ENCODE measurements at places on chromosomes 7 and 10. TPM values are rescaled to one million over a fixed set of nuclear protein-coding genes. Genes with fewer than 3 reads are reported as not detected.
A peak's percentile ranks its signal among the peaks of the same experiment; 100 is the strongest.

CALHM1 gene
- not detected for total RNA-seq

- DNase-seq: no peak
Measured at GRCh38 chr7:139876622-139877283, 47.7 kb downstream of the TBXAS1 start.

GRCh38 chr7:12323415-12323814 is 80.2 kb downstream of the VWDE start:
- DNase-seq: no peak

GRCh38 chr10:646118-646524 is 43.3 kb downstream of the DIP2C start:
- DNase-seq: no peak

GRCh38 chr10:128958834-128959690 is 508.0 kb upstream of the MGMT start:
- no peak for DNase-seq

- DNase-seq: no peak
Measured at GRCh38 chr7:48563334-48563733, 361.0 kb upstream of the CDC14C start.

- DNase-seq: no peak
Measured at GRCh38 chr10:104054430-104054829, 31.2 kb downstream of the COL17A1 start.

- DNase-seq: peak; percentile 25
Measured at GRCh38 chr7:8295638-8296361, 33.8 kb upstream of the ICA1 start.

DNA sequence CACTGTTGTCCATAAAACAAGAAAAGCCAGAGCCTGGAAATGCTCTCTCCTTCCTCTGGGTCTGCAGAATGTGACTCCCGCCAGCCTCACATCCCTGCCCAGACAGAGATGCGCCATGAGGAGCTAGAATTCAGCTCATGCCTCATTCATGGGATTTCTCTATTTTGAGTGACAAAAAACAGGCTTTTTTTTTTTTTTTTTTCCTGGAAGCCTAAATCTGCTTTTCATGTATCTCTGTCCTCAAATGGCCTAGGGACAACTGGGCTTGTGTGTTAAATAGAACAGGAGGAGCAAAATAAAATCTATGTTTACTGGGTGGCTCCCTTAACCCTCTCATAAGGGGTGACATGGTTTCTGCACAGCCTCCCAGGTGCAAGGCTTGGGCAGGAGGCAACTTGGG is 679.7 kb upstream of the AUTS2 start:
- DNase-seq: no peak

DNA sequence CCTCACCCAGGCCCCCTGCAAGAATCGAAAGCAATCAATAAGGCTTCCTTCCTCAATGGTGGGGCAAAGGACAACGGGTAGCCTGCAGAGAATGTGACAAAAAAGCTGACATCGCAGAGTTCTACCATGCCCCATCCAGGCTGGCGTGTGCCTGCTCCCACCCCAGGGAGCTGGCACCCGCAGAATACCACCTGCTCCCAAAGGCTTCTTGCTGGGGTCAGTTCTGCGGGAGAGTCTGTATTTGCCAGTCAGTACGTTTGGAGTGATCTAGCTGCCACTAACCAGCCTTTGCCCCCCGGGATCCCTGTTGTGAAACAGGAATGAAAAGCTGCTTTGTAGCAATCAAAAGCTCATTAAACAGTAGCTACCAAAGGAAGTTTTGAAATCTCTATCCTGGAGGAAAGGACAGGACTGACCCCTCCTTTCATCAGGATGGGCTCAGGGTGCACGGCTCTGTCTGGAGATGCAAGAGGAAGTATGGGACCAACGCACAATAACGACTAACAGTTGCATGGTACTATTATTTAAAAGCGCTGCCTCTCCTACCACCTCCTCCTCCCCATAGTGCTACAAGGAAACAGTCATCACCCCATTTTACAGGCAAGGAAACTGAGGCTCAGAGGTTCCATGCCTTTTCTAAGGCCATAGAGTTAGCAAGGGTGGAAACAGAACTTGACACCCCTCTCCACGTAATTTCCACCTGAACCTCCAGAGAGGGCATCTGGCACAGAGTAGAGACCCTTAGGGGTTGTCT is 67.0 kb downstream of the FGFR2 start:
- DNase-seq: no peak

CUBN gene
- 0.43 TPM for total RNA-seq

GRCh38 chr7:92665926-92666325 is 75.7 kb upstream of the FAM133B start:
- no peak for DNase-seq

TRIM50 gene
- not detected for total RNA-seq

ANLN gene
- 52.5 TPM for total RNA-seq

- no peak for DNase-seq
Measured at GRCh38 chr7:24438232-24438631, 135.0 kb upstream of the PALS2 start.

GRCh38 chr7:82142263-82142864 is 301.2 kb downstream of the CACNA2D1 start:
- DNase-seq: no peak

DNA sequence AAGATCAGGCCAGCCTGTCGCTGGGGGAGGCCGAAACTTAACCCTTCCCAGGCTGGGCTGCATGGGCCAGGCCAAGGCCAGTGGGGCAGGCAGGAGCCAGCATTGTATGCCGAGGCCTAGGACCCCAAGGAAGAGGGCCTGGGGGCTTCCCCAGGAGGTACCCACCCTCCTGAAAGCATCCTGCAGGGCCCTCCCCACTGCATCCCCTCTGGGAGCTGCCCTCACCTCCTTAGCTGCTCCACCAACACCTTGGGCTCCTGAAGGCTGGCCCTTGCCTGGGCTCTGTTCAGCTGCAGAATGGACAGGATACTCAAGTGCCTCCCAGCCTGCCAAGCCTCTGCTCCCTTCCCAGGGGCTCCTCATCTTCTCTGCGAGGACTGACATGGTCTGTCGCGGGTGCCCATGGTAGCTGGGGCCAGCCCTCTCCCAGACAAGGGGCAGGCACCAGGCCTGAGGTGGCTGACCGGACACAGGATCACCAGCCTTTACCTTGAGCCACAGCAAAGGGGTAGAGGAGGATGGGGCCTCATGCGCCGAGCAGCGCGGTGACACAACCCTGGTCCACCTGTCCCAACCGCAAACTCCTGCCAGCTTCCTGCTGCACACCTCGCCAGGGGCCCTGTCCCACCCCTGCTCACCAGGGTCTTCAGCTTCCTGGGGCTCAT is 94.2 kb downstream of the MICALL2 start:
- DNase-seq: no peak

GRCh38 chr10:132922872-132923271 is 19.5 kb downstream of the CFAP46 start:
- DNase-seq: no peak

DNA sequence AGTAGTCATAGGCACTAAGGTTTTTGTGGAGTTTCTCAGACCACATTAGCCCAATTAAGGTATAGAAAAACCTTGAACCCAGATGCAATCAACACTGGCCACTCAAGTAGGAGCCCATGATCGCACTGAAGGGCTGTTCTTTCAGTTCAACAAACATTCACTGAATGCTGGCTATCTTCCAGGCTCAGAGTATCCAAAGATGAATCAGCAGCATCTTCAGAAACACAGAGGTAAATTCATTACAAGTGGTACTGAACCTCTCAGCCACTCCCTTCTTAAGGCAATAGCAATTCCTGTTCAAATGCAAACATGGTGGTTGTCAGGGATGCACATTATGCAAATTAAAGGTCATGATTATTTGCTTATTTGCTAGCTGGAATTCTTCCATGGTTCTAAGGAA is 17.1 kb downstream of the KCNK18 start:
- DNase-seq: no peak

DNA sequence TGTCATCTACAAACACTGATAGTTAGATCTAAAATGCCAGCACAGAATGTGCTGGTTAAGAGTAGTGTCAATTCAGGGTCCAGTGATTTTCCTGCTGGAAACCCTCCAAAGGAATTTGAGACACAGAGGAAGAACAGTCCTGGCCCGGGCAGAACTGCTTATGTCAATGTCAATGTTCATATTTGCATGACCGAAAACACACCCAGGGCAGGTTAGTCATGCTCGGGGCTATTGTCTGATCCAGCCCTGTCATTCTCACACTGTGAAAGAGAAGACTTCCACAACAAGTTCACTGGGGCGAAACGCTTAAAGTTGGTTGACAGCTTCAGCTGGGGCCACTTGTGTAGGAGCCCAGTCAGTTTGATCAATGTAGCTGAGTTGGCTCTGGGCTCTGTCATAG is 139.3 kb downstream of the C1GALT1 start:
- DNase-seq: no peak

PIP gene
- not detected for total RNA-seq

- no peak for DNase-seq
Measured at GRCh38 chr10:18528292-18528691, 123.1 kb downstream of the NSUN6 start.

- peak; percentile 54 for DNase-seq
Measured at GRCh38 chr10:76303682-76304316, 872.4 kb downstream of the LRMDA start.

C10orf67 gene
- total RNA-seq: 0.41 TPM

- DNase-seq: no peak
Measured at GRCh38 chr10:124524991-124525653, 63.5 kb downstream of the LHPP start.

GRCh38 chr7:92769844-92770243 is 66.5 kb downstream of the CDK6 start:
- no peak for DNase-seq
